ENCODE measurements at places on chromosomes 6 and 20.

DNA sequence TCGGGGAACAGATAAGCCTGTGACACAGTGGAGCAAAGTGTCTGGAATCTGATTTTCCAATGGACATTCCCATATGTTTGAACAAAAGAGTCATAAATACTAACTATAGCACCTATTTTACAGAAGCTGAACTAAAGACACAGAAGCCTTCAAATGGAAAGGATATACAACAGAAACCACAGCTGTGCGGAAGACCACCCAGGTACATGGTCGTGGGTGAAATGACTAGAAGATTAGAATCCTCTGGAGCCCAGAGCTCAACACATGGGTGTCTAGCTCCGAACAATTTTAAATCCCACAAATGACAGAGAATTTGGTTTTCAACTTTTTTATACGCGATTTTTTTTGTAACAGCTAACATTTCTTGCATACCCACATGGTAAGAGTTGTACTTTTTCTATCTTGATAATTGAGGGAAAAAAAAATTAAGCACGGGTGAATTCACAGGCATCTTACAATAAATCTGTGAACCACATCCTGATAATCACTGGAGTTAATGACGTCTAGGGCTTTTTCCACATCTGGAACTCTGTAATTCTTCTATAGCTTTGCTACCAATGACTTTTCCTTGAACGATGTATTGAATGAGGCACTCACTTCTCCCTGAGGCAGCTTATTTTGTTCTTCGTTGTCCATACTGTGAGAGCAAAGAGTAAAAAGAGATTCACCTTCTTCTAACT is 271.1 kb upstream of the AGPAT4 start:
- no peak for DNase-seq

- DNase-seq: no peak
Observed at GRCh38 chr6:136201732-136202131, 48.4 kb downstream of the MTFR2 start.

GRCh38 chr6:21800948-21801438 is 207.4 kb downstream of the SOX4 start:
- no peak for DNase-seq

DNA sequence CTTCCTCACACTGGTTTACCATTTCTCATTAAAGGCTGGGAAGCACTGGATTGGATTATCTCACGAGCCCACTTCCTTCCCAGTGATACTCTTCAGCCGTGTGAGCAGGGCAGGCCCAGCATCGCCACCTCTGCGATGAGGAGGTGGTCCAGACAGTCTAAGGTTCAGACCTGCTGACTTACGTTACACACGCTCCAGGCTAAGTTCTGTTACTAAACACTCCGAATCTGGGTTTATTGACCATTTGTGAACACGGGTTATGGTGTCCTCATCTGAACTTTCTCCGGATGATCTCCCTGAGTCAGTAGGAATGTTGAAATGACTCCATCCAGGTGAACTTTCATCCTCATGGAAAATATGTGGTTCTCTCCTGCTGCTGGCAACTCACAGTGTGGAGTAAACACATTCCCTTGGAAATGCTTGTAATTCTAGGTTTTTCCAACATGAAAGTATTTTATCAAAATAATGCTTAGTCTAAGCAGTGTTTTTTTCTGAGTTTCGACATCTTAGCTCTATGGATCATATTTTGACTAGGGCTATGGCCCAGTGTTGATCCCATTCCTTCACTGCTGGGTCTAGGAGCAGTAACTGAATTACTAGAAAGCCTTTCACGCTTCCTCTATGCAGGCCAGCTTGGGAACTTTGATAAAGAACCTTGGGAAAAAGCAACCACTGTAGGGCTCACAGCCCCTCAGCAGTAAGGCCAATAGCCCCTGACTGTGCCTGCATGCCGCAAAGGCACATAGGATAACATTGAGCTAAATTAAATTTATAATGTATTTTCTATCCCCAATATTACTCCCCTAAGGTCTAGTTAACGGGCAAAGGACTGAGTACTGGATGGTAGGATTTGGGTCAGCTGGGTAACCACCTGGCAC is 37.7 kb upstream of the PXDC1 start:
- no peak for DNase-seq

GRCh38 chr6:35489995-35490791 is 6.7 kb downstream of the TEAD3 start:
- DNase-seq: no peak

DNA sequence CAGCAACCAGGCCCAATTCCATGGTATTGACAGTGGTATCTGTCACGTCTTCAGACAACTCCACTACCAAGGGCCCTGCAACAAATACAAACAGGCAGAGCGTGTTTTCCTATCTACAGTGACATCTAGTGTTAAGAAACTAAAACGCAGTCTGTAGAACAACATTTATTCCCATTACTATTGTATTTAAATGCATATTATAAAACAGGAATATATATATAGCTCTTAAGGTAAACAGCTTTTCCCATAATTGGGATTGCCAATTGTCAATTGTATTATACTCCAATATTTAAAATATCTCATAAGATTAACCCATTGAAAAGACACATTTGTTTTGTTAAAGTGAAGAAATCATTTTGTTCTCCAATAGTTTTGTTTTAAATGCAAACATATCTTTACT is 97.2 kb downstream of the KIF16B start:
- DNase-seq: no peak

DNA sequence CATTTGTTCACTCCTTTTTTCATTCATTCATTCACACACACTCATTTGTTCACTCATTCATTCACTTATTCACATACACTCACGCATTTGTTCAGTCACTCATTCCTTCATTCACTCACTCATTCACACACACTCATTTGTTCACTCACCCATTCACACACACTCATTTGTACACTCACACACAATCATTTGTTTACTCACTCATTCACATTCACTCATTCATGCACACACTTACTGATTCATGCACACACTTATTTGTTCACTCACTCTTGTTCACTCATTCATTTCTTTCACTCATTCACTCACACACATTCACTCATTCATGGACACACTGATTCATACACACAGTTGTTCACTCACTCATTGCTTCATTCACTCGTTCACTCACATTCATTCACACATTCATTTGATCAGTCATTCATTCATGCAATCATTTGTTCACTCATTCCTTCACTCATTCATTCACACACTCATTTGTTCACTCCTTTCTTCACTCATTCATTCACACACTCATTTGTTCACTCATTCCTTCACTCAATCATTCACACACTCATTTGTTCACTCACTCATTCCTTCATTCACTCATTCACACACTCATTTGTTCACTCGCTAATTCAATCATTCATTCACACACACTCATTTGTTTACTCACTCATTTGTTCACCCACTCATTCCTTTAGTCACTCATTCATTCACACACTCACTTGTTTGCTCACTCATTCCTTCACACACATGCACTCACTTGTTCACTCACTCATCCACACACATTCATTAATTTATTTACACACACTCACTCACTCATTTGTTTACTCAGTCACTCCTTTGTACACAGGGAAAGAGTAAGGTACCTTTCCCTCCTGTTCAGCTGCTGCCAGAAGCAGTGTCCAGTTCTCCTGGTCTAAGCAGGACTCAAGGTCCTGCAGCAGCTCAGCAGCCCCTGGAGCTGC is 50.7 kb upstream of the BHLHE23 start:
- DNase-seq: no peak

DNA sequence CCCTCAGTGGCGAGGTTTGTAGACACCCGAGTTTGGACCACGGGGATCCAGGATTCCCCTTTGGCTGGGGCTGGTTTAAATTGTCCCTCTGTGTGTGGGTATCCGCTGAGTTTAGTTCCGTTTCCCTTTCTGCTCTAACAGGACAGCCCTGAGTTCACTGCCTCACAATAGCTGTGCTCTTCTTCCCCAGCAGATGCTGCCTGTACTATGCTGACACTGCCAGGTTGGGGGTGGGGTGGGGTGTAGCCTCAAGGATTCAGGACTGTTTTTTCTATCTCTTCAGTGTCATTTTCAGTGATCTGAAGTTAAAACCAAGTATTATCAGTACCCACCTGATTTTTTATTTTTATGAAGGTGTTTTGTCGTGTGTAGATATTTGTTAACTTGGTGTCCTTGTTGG is 655.0 kb downstream of the COL12A1 start:
- DNase-seq: no peak

Measured in substantia nigra (tissue), 51 donors.